NCI-H446 treated with DMSO at 0.1 percent for 48 hours (cell line): ENCODE measurements at places on chromosomes 5 and 9.

DNA sequence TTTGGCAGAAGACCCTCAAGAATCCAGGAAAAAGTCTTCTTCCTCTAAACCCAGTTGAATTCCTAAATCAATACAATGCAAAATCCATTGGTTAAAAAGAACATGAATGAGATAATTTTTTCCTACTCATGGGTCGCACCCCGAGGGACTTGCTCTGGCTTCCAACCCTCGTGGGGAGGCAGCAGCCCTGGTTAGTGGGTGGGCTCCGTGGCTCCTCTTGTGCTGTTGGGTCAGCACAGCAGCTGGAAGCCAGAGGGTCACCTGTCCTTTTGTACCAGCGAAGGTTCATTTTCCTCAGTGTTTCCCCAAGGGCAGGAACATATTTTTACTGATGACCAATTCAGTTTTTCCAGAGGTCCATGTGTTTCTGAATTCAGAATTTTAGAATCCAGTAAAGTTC lies 120.6 kb upstream of the S1PR3 start:
- DNase-seq: no peak

DNA sequence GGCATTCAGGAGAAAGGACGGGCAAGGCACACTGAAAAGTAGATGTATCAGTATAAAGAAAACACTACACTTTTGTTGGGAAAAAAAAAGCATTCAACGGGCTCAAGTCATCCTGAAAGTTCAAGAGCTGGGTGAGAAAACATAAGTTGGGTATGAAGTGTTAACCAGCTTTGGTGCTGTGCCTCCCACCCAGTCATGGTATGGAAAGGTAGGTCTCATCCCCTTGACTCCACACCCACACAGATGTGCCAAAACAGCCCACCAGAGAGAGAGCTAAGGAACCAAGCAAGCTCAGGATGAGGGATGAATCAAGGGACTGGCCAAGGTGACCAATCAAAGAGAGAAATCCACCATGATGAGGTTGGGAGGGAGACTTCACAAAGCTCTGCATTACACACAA lies 54.7 kb downstream of the ESM1 start:
- DNase-seq: no peak

- no peak for DNase-seq
These were observed 677.0 kb downstream of the TAF11L14 start for GRCh38 chr5:18311266-18311665.

- no peak for DNase-seq
These were observed 26.6 kb upstream of the C9orf72 start for GRCh38 chr9:27599870-27600238.

GRCh38 chr9:36192196-36192595 lies 1.5 kb downstream of the CLTA start:
- DNase-seq: no peak

DNA sequence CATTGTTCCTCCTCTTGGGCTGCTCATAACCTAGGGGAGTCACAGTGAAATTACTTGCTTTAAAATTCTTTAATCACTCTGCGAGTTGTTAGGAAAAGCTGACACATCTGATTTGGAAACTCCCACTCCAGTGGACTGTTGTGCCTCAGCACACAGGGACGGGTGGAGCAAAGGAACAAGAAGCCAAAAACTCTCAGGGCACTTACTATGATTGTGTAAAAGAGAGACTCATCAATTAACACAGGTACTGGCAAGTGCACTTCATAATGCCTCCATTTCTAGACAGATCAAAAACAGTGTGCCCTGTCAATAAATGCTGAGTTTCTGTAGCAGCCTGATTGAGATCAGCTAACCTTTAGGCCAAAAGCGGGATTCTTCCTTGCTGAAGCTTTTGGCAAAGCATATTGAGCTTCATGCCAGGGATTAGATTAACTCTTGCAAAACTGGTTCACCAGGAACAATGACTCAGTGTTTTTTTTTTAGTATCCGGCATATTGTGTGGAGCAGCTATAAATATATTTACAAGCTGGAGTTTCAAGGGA lies 55.9 kb downstream of the TMC1 start:
- DNase-seq: peak; percentile 80

DNA sequence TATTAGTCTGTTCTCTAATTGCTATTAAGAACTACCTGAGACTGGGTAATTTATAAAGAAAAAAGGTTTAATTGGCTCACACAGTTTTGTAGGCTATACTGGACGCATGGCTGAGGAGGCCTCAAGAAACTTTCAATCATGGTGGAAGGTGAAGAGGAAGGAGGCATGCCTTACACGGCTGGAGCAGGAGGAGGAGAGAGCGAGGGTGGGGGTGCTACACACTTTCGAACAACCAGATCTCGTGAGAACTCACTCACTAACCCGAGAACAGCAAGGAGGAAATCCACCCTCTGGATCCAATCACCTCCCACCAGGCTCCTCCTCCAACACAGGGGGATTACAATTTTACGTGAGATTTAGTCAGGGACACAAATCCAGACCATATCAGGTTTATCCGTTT lies 90.0 kb downstream of the RMI1 start:
- DNase-seq: no peak

DNA sequence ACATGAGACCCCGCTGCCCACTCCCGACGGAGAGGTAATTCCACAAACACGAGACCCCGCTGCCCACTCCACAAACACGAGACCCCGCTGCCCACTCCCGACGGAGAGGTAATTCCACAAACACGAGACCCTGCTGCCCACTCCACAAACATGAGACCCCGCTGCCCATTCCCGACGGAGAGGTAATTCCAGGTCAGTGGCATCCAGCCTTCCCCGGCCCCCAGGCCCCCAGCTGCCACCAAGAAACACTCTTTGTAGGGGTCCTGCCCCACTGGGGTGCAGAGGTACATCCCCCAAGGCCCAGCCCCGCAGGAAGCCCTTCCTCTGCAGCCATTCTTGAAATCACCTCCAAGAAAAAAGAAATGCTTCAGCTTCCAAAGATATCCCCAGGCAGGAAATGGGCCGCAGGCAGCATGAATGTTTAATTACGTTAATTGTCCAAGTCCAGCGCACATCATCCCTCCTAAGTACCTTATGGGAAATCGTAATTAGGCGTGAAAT lies 115.9 kb downstream of the ADAMTS2 start:
- DNase-seq: no peak

GRCh38 chr9:90832261-90832660 lies 30.6 kb downstream of the SYK start:
- DNase-seq: no peak

- no peak for DNase-seq
These were observed 28.0 kb downstream of the ADAMTSL1 start for GRCh38 chr9:18501949-18502348.

DNA sequence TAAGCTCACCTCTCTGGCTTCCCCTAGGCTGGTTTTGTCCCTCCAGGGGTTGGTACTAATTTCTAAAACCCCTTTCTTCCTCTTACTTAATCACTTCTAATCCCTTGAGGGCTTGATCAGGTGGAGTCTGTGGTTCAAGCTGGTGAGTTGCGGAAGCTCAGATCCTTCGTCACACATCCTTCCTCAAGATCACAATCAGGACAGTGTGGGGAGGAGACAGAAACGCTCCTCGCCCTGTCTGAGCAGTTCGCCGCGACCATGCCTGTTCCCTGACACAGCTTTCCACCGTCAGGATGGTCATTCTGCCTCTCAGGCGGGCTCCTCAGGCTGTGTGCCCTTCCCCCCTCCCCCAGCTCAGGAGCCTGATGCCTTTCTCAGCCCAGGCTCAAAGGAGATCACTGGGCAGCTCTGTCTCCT lies 24.3 kb downstream of the CPLX2 start:
- DNase-seq: no peak

DNA sequence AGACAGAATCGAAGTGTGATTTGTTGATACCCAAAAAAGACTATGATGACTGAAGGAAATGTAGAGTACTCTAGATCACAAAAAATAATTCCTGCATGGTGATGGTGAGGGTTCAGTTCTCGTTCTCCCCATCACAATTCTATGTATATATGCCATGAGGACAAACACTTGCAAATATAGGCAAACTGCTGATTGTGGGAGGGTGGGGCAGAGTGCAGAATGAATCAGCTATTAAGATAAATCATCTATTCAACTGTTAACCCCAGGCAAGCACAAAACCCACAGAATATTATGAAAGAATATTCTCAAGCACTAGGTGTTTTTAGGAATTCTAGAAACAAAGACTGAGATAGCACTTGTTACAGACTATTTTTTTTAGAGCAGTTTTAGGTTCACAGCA lies 13.9 kb upstream of the UBLCP1 start:
- no peak for DNase-seq

- DNase-seq: no peak
These were observed 357.8 kb upstream of the ST8SIA4 start for GRCh38 chr5:101260857-101261256.

GRCh38 chr9:100437860-100438805 lies 11.2 kb downstream of the MSANTD3 start:
- no peak for DNase-seq

GRCh38 chr5:10724781-10725507 lies 36.1 kb downstream of the DAP start:
- DNase-seq: peak; percentile 86

GRCh38 chr9:90843525-90843924 lies 41.9 kb downstream of the SYK start:
- no peak for DNase-seq

GRCh38 chr5:84273517-84273883 lies 111.2 kb downstream of the EDIL3 start:
- DNase-seq: no peak

- DNase-seq: no peak
These were observed 5.1 kb downstream of the SEMA5A start for GRCh38 chr5:9540791-9541190.

- DNase-seq: no peak
These were observed 24.2 kb downstream of the ABO start for GRCh38 chr9:133250741-133251170.

DNA sequence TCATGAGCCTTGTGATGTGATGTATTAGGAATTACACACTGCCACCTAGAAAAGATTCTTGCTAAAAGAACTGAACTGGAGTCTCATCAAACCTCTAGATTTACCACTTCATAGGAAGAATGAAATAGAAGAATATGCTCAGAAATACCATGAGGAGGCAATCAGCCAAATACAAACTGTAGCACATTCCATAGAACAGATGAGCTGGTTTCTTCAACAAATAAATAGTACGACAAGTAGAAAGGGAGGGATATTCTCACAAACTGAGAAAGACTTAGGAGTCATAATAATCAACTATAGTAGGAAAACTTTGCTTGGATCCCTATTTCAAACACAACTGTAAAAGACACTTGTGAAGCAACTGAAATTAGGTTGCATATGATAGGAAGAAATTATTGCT lies 15.4 kb downstream of the PLGRKT start:
- DNase-seq: no peak

- DNase-seq: no peak
These were observed 94.9 kb upstream of the MINAR2 start for GRCh38 chr5:129653057-129653375.

DNA sequence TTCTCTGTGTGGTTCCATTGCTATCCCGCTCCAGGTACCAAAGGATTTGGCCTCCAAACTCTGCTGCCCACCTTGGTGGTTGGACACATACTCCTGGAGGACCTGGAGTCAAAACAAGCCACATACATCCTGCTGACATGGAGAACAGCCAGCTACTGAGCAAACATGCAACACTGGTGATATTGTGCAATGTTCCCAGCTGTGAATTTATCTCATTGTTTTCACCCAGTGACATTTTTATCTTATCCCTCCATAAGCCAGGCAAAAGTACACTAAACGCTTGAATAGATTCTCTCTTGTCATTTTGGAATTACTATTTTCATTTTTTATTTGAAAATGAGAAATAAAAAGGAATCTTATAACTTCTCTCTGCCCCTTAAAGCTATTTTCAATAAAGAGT lies 11.1 kb upstream of the CTSL start:
- no peak for DNase-seq

DNA sequence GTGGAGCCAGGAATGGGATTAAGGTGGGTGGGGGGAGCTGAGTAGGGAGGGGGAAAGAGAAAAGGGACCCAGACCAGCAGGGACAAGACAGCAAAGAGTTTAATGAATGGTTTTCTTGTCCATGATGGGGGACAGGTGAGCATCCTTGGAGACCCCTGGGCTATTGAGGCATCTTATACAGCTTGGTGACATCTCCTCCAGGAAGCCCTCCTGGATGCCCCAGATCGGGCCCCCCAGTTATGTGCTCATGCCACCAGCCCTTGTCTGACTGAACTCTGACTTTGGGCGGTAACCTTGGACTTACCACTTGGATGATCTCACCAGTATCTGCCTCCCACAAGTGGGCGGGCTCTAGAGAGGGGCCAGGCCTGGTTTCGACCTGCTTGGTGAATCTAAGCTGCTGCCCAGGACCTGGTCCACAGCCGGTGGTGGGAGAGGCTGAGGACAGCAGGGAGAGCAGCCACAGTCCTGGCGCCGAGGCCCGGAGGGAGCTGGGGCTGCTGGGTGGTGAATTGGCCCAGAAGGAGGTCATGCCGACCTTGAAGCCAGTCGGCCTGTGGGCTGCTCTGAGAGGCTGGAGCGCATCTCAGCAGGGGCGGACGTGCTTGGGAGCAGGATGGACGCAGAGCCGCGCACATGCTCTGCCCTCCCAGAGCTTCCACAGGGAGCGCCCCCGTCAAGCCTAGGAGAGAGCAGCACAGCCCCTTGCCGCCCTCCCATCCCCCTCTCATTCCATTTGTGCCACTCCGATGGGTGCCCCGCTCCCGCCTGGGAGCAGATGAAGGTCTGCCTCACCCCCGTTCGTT lies 36.2 kb downstream of the UNC5A start:
- no peak for DNase-seq

- DNase-seq: no peak
These were observed 21.2 kb upstream of the MLANA start for GRCh38 chr9:5869315-5870019.
